CD4-positive, alpha-beta T cell treated with Interleukin-12 subunit alpha and Interleukin-12 subunit beta, for 1 hour (primary cell): ENCODE measurements at places on chromosomes 11 and 22.

- DNase-seq = no peak
Measured at GRCh38 chr11:133402551-133402950, 129.8 kb downstream of the OPCML start.

DNA sequence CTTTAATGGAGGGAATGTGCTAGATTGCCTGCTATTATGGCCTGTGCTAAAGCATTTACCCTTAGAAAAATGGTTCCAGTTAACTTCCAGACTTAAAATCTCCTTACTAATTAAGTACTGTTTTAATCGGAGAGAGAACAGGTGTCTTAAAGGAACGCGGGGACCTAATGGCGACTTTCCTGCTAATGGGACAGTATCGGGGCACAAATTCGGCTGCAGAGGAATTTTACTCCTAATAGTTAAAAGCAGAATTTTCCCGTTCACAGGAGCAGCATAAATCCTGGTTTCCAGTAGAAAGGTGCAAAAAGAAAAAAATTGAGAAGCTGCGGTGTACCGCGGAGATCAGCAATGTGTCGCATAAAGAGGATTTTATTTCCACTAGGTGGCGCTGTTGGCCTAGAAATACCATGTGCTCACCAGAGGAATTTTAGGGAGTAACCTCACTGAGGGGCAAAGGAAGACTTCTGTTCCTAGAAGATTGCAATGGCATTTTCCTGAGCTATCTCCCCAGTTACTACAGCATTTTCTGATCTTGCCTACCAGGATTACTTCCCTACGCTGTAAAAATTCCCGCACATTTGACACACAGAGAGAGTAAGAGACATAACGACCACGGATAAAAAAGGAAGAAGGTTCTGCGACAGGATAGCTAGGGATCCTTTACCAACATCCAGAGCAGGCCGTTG lies 44.5 kb downstream of the ZNF280B start:
- DNase-seq = peak; percentile 65

DNA sequence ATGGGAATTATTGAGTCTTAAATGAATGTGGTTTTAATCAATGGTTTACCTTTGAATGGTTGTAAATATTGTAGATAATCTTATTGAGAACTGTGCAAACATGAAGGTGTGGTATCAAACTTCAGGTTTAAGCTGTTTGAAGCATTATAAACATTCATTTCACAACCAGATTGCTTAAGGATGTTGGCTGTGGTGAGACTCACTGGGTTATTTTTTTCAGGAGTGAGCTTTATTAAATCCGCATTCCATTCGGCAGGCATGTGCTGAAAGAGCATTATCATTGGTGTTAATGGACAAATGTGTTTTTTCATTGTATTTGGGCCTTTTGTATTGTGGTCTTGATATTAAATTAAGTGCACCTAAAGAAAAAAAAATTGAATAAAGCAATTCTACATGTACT lies 9.7 kb downstream of the MMP3 start:
- no peak for DNase-seq

- DNase-seq = no peak
Measured at GRCh38 chr11:47591764-47592163, 2.4 kb downstream of the C1QTNF4 start.

DNA sequence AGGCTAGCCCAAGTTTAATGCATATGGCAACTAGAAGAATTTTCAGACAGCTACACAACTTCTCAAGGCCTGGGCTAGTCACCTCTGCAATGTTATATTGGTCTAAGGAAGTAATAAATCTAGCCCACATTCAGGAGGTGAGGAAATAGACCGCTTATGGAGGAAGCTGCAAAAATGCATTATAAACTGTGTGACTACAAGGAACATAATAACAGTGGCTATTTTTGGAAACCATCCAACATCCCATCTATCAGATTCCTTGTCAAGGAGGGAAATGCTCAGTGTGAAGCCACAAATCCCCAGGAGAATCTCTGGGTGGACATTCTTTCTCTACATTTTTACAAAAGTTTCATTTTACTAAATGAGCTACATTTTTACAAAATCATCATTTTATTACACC lies 76.1 kb downstream of the BBOX1 start:
- no peak for DNase-seq

- DNase-seq = no peak
Measured at GRCh38 chr11:92304271-92304670, 79.7 kb downstream of the FAT3 start.

GRCh38 chr11:97743205-97743742 lies 1277.5 kb upstream of the CNTN5 start:
- DNase-seq = no peak

DNA sequence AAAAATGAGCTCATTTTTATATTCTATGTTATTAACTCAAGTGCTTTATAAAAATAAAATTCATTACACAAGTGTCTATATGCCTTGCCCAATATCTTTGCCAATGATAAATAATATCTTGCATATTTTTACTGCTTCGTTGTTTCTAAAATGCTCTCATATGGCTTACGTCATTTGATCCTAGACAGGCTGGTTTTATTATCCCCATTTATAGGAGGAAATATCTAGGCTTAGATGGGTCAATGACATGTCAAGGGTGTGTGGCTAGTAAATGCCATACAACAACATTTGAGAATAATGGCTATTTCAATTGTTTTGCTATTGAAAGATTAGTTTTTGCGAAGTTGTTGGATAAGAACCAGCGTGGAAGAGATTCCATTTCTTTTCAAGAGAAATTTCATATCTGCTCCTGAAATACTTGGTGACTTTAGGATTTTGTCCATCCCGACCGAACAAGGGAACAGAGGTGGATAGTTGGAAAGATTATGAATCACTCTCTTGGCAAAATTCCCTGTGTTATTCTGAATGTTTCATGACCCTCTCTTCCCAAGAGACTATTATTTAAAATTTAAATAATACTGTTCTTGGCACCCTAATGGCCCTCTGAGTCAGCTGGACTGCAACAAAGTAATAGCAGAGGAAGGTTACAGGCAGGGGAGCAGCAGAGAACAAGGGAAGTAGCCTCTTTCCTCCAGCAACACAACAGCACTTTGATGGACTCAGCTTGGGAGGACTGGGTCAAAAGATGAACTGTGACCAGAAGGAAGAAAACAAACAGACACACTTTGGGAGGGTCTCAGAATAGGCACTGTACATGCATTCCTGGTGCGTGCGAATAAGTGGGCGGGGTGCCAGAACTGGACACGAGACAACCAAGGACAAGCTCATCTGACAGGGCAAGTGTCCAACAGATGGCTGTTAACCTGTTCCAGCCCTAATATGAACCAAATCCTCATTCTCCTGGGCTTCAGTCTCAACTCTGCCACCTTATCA lies 94.5 kb downstream of the ME3 start:
- DNase-seq = no peak

DNA sequence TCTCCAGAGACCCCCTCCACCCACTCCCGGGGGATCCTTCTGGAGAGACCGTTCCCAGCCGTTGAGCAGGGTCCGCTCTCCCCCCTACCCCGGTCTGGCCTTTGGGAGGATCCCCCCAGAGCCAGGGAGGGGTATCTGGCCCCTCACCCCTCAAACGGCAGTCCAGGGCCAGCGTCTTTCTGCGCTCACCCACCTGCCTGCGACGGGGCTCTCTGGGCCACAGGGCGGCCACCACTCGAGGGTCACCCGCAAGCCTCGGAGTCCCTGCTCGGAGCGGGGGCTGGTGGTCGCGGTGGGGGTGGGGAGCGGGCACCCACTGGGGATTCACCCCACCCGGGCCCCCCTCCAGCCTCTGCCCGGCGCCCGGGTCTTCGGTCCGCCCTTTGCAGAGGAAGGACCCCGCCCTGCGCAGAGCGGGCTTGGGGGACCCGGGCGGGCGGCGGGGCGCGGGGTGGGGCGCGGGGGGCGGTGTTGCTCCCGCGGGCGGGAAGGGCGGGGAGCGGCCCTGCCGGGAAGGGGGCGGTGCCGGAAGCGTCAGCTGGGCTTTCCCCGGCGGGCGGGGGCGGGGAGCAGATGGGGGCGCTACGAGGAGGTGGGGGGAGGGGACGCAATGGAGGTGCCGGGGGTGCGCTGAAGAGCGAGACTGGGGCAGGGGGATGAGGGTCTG lies 16.6 kb downstream of the CRELD2 start:
- DNase-seq = peak; percentile 92

- no peak for DNase-seq
Measured at GRCh38 chr11:36090356-36091109, 146.7 kb downstream of the LDLRAD3 start.

DNA sequence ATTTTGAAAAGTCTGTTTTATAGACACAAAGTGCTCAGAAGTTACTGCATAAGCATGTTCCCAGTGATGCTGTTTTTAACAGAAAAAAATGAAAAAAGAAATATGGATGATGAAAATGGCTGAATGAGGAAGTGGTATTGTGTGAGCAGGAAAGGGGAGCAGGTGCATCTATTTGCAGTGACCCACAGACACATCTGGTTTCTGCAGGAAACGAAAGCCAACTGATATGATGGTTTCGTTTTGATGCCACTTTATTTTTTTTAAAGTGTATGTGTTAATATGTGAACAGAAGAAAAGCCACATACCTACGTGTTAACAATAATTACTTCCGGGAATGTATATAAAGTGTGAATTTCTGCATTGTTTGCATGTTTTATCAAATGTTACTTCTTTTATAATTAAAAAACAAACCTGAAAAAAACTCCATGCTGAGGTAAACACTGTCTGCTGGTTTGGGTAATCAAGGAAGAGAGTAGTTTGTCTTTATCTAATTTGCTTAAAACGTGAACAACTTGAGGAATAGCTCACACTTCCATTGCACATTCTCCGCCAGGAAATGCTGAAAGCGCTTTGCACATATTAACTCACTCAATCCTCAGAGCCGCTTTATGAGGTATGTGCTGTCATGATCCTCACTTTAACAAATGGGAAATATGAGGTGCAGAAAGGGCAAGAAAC lies 1335.9 kb downstream of the TBC1D22A start:
- peak; percentile 58 for DNase-seq

- no peak for DNase-seq
Measured at GRCh38 chr11:43518408-43519160, 159.9 kb downstream of the TTC17 start.

DNA sequence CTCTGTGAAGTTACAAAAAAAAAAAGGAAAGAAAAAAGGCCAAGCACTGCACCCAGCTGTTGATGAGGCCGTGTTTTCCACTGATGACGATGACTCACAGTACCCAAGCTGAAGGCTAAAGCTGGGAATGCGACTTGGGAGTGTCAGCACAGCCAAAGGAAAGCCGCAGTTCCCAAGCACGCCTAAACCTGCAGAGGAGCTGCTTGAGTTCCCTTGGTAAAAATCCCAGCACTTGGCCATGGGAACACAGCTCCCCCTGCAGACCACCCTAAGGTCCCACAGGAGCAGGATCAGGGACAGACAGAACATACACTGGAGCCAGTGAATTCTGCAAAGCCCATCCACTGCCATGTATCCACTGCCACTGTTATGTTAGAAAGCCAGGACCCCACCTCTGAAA lies 39.9 kb downstream of the SERGEF start:
- no peak for DNase-seq

DNA sequence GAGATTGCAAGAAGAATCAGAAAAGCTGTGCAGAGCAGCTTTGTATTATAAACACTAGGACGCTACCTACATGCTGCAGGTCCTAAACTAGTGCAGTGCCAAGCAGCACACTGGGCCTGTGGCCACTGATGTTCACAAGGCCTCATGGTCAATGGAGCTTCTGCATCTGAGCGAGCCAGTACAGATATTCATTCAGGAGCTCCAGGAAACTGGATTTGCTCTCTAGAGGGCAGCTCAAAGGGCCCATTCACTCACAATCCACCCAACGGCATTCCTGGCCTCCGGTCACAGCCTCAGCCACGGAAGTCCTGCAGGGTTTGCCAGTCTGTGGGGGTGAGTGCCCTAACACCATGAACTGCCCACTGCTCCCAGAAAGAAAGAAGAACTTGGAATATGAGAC lies 5.8 kb upstream of the TBC1D10A start:
- DNase-seq = no peak

- no peak for DNase-seq
Measured at GRCh38 chr11:64237484-64237951, 3.1 kb downstream of the VEGFB start.

DNA sequence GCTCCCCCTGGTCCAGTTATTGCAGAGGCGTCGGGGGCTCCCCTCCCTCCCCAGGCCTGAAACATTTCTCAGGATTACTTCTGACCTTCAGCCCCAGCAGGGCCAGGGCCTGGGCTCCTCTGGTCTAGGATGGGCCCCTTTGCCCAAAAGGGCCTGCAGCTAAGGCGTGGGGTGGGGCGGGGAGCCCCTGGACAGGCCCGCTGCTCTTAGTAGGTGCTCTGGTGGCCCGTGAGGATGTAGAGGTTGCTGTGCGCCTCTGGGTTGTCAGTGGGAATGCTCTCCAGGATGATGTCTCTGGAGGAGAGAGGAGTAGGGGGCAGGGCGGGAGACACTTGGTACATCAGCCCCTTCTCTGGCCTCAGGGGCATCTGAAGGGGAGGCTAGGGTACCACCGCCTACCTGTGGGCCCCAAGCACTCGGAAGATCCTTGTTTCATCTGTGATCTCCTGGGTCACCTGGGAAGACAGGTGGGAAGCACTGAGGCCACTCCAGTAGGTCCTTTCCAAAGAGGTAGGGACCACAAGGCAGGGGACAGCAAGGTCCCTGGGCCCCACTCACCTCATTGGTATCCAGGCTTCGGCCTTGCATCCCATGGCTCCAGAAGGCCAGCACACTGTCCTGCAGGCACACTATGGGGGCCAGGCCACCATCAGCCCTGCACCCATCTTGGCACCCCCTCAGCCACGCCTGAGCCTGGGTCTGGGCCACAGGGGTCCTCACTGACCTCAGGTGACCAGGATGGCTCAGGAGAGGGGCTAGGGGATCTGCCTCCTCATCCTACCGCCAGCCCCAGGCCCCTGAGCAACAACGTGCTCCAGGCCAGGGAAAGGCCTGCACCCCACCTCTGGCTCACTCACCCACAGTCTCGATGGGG lies 11.2 kb upstream of the SF1 start:
- no peak for DNase-seq

GRCh38 chr11:79236541-79236971 lies 204.3 kb downstream of the TENM4 start:
- DNase-seq = no peak

- DNase-seq = no peak
Measured at GRCh38 chr11:119688356-119688755, 40.6 kb downstream of the NECTIN1 start.

GRCh38 chr11:78380615-78381051 lies 37.0 kb downstream of the GAB2 start:
- no peak for DNase-seq
